ENCODE measurements at places on chromosomes 7 and 10.

DNA sequence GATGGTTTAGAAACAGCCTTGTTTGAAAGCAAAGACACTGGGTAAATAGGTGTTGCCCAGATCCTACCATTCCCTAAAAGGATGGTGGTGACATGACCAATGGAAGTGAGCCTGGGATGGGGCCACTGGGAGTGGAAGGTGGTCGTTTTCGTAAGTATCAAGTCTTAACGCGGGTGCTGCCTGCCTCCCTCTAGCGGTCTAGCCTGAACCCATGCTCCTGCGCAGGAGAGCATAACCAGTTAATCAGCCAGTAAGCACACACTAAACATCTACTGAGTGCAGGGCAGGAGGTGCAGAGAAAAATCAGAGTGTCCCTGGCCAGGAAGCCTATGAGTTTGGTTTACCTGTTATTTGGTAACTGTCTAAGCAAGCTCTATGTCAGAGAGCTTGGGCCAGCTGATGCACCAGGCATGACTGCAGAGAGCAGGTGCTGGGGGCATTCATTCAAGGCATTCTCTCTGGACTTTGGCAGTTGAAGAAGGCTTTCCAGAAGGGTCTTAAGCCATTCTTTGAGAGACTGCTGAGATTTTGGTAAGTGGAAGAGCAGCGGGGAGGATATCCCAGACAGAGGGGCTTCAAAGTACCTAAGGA lies 930 bp downstream of the GARIN1A start:
- DNase-seq: no peak

- no peak for DNase-seq
Observed at GRCh38 chr7:91620827-91621226, 259.7 kb downstream of the MTERF1 start.

DNA sequence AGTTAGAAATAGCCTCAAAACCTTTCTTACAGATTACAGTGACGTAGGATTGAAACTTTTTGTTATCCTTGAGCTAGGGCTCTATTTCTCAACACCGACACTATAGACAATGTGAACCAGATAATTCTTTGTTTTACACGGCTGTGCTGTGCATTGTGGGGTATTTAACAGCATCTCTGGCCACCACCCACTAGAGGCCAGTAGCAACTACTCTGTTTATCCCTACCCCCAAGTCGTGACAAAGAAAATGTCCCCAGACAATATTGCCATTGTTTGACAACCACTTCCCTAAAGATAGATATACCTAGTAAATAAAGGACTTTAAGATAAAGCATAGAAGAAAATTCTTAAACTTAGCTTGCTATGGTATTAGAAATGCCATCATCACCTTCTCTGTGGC lies 359.6 kb downstream of the ARL4A start:
- DNase-seq: no peak

- no peak for DNase-seq
Observed at GRCh38 chr7:1103009-1103788, 15.3 kb downstream of the GPER1 start.

DNA sequence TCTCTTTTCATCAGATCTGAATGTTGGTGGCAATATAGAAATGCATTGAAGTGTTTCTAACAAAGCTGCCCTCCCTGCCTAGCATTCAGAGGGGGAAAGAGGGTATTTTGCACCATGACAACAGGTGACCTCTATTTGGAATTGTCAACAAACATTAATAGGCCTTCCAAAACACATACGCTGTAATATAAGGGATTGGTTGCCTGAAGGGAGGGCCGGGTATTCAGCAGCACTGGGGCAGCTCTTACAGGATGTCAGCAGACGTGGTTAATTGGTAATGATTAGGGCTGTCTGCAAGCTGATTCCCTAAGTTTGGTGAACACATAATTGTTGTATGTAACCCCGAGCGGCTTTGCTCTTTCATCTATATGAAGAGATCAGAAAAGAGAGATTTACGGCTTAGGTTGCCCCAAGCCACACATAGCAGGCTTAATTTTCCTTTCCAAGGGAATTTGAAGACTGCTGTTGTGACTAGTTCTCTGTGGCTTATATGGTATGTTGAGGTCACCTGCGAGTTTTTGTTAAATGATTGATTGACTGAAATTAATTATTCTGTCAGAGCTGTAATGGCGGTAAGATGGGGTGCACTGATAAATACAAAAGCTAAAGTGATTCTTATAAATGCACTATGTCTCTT lies 759.3 kb downstream of the LRMDA start:
- no peak for DNase-seq

DNA sequence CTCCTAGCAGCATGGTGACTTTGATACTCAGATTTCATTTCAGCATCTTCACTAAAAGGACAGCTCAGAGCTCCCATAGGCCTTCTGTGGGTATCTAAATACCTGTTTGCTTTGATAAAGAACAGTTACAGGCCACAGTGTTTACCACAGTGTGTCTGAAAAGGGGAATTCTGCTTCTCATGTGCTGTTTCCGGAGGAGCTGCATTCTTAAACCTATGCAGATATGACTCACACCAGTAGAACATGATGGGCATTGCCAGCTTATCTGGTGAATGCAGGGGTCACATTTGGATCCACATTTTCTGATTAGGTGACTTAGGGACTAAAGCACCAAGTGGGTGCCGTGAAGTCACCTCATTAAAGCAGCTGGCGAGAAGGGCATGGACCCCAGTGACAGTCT lies 52.6 kb downstream of the TRRAP start:
- DNase-seq: no peak

DNA sequence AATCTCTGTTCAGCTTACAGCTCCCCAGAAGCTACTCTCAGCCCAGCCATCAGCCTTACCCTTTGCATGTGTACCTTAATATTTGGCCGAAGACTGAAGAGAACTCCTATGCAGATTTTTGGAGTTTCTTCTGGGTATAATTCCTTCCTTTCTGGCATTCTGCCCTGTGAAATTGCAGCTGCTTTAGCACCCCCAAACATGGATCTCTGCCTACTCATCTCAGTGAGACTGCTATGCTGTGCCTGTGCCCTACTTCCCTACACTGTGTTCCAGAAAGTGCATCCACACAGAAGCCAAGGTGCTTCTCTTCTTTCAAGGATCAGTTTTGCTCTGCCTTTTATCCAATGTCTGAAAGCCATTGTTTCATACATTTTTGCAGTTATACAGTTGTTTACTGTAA lies 81.6 kb downstream of the NPY start:
- DNase-seq: no peak

- DNase-seq: no peak
Observed at GRCh38 chr10:132345345-132345744, 13.4 kb downstream of the LRRC27 start.

DNA sequence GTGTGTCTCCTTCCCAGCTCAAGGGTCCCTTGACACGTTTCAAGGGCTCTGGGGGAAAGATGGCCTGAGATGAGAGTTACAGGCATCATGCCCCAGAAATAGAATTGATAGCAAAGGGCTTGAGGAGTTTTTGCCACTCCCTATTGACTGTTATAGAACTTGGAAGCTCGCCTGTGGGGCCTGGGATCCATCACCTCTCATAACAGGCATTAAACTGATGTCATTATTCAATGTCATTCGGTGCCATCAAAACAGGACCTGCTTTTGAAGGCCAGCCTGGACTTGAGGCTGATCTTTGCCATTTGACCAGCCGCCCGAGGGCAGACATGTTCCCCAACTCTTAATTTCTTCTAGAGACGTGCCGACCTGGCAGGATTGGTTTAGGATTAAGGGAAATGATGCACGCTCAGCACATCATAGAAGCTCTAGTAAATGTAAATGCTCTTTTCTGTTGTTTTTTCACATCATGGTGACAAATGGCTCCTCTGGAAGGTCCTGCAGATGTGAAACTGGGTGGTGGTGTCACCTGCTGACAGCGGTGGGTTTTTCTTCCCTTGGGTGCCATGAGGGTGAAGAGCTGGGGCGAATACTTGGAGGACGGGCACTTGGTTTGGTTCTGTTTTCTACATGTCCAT lies 16.7 kb upstream of the KLF6 start:
- DNase-seq: no peak

- no peak for DNase-seq
Observed at GRCh38 chr10:111598433-111599059, 521.7 kb downstream of the ADRA2A start.

- no peak for DNase-seq
Observed at GRCh38 chr10:57977262-57977661, 290.4 kb downstream of the IPMK start.

- no peak for DNase-seq
Observed at GRCh38 chr10:79055892-79056291, 12.9 kb upstream of the ZMIZ1 start.

DNA sequence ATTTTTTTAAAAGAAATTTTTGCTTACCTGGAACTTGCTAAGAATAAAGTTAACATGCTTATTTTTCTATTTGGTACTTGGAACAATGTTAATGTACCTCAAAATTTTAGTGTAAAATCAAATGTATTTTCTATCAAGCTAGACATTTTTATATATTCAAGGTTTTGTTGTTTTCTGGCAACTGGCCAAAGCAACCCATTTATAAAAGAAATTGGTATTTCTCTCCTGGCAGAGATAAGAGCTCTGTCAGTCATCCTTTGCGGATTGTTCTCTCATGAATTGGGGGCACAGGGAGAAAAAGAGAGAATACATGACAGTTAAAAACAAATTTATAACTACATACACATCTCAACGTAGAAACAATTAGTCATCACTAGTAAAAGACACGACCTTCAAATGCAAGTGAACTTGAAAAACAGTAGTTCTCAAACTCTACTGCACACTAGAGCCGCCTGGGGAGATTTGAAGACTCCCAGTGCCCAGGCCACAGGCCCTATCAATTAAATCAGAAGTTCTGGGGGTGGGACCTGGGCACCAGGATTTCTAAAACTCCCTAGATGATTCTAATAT lies 152.4 kb upstream of the LAMB4 start:
- no peak for DNase-seq

DNA sequence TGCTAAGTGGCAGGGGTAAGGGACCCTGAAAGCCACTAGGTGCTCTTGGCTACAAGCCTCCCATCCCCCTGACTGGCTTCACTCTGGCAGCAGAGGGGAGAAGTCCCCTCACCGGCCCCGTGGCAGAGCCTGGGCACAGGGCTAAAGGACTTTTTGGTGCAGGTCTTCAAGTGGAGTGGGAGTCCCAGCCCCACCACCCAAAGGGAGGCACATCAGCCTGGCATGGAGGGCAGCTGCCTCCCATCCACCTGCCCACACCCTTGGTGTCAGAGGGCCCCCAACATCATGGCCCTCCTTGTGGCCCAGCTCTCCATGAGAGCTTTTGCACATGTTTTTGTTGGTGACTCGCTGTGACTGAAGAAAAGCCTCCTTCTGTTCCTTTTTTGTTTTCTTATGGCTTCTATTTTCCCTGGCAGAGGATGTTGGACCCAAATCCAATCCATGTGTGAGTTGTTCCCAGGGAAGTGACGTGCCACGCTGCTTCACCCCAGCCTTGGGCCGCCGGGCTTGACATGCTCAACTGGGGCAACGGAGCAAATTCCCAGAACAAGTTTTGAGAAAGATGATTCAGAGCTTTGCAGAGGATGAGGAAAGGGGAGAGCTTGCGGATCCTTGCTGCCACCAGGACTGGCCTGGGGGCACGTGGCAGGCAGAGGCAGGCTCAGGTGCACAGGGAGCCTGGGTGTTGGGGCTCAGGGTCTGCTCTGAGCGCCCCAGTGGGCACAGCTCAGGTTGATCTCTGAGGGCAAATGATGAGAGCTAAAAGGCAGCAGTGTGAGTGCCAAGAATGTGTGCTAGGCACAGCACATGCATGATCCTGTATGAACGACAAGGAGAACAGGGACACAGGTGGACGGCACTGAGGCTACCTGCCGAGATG lies 1.9 kb upstream of the AEBP1 start:
- peak; percentile 88 for DNase-seq

DNA sequence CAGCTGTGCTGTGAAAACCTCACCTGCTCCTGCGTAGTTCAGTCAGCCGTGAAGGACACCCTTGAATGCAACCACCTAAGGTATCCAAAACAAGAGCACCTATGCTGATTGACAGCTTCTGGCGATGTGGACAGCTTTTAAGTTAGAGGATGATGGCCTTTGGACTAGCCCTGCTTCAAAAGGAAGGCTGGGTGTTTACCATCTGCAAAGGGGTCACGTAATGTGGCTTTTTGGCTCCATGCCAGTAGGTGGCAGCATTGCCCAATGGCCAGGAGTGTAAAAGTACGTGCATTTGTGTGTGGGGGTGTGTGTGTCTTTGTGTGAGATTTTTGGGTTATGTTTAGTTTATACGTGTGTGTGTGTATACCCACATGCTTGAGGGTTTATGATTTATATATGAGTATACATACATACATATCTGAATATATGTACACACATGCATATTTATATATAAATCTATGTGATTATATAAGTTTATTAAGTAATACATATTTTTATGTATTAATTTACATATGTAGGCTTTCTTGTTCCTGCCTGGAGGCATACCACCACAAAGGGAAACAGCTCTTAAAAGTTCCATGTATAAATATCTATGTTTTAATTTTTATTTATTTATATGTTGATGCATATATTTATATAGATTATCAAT lies 236.3 kb upstream of the ANKRD30A start:
- no peak for DNase-seq

DNA sequence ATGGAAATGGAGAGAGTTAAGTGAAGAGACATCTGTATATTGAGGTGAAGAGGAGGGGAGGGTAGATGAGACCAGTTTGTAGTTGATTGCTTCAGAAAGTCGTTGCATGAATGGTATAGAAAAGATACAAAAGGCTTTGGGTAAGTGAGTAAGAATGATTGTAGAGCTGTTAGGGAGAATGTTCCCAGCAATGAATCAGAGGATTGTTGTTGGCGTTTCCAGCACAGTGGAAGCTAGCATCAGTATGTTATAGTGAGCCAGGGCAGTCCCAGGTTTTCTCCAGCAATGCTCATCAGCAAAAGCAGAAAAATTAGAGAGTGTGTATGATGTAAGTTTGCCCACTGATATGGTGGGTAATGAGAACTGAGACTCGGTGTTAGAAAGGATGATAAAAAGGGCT lies 15.4 kb upstream of the CDK6 start:
- DNase-seq: no peak

DNA sequence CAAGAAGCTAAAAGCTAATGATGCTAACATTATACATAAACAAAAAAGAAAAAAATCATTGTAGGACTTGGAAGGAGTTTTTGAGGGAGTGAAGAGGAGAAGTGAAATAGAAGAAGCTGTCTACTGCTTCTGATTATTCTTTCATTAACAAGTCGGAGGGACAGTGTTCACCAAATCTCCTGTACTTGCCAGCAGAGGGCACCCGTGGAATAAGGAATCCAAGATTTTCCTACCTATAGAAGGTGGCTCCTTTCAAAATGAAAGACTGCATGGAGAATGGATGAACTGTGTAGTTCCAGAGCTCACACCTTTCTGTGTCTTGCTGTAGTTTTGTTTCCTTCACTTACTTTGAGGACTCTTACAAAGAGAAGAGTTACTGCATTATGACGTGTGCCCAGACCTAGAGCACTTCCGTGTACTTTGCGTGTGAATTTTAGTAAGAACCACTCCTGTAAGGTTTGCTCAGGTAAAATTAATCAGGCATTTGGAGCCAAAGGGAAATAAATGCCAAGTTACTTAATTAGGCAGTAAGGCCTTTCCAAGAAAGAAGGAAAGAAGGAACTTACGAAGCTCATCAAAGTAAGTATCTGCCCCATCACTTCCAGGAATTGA lies 145.1 kb downstream of the SEMA3D start:
- peak; percentile 39 for DNase-seq

- no peak for DNase-seq
Observed at GRCh38 chr7:44338600-44338999, 13.2 kb upstream of the CAMK2B start.

DNA sequence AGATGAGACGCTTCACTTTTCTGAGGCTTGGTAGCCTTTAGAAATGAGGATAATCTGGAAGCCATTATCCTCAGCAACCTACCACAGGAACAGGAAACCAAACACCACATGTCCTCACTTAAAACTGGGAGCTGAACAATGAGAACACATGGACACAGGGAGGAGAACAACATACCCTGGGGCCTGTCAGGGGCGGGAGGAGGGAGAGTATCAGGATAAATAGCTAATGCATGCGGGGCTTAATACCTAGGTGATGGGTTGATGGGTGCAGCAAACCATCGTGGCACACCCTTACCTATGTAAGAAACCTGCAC lies 48.9 kb downstream of the LRGUK start:
- DNase-seq: no peak

Measured in amniotic stem cell (primary cell).